Right cardiac atrium (tissue), 5 donors: ENCODE measurements at places on chromosomes 5 and 9.
A peak's percentile ranks its signal among the peaks of the same experiment; 100 is the strongest.

- no peak for DNase-seq
Observed at GRCh38 chr5:138489683-138490061, 24.4 kb downstream of the EGR1 start.

DNA sequence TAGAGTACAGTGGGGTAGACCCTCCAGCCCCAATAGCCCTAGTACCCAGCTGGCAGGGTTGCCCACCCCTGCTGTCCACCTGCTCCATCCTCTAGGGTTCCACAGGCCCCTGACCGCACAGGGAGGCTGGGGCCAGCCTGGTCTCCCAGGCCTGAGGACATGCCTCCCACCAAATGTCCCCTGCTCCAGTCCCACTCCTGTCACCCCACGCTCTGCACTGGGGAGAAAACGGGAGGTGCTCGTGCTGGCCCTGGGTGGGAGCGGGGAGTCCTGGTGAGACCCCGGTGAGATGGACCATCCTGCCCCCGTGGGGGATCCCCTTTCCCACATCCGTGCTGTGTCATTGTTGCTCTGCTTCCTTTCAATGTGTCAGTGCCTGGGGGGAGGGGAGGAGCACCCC, 12.1 kb downstream of the CPLX2 start:
- DNase-seq, result no peak

- peak; percentile 78 for DNase-seq
Observed at GRCh38 chr5:34740389-34740806, 84.3 kb downstream of the RAI14 start.

GRCh38 chr5:1420211-1421195, 24.7 kb downstream of the SLC6A3 start:
- DNase-seq, result no peak

GRCh38 chr5:82359272-82359671, 81.1 kb upstream of the RPS23 start:
- DNase-seq, result no peak

- DNase-seq, result no peak
Observed at GRCh38 chr5:176823869-176824412, 13.6 kb downstream of the UNC5A start.
